ENCODE measurements at places on chromosomes 2 and 18. TPM values are rescaled to one million over a fixed set of nuclear protein-coding genes. Genes with fewer than 3 reads are reported as not detected.

- DNase-seq: no peak
These were observed 68.9 kb upstream of the DNER start for GRCh38 chr2:229783108-229783721.

The NPHP1 gene
- total RNA-seq: 6.2 TPM

The SIGLEC15 gene
- 4.2 TPM for total RNA-seq

DNA sequence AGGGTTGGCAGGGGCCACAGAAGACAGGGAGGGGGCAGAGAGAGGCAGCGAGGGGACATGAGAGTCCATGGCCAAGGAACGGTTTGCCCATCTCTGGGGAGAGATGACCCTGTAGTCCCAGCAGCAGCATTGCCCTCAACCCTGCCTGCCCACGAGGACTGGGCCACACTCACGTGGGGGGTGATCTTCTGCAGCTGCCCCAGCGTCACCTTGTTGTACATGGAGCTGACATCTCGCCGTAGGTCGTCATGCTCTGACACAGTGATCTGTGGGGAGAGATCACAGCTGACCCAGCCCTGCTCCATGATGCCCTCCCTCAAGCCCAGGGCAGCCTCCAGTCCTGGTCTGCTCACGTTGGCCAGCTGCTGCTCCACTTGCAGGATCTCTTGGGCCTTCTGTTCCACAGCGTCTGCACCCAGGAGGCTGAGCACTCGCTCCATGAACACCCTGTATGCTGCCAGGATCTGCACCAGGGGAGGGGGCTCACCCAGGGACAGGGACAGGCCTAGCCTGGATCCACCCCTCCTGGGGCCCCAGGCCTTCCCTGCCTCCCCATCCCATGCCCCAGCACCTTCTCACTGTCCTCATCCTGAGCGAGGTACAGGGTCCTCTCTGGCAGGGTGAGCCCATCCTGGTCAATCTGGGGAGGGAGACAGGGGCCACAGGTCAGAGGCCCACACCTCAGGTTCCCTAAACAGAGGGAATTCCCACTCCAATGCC lies 2.8 kb downstream of the ECEL1 start:
- no peak for DNase-seq

DNA sequence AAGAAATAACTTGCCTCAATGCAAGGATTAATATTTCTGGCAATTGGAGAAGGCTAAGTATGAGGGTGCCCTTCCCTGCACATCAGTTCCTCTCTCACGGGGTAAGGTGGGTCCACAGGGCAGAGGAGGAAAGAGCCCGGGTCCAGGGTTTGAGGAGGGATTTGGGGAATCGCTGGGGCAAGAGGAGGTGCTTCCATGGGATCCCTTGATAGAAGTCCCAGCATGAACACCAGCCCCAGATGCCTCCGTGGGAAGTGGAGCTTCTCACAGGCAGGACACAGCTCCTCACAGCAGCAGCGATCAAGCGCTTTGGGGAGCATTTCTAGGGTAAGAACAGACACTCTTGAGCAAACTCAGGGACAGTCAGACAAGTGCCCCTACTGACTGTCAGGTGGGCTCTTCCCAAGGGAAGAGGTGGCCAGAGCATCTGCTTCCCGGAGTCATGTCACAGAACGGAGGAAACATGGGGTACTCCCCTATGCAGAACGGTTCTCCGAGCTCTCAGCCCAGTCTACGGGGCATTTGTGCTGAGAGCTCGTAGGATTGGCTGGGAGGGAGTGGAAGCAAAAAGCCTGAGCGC lies 218.9 kb upstream of the ARL4C start:
- no peak for DNase-seq

DNA sequence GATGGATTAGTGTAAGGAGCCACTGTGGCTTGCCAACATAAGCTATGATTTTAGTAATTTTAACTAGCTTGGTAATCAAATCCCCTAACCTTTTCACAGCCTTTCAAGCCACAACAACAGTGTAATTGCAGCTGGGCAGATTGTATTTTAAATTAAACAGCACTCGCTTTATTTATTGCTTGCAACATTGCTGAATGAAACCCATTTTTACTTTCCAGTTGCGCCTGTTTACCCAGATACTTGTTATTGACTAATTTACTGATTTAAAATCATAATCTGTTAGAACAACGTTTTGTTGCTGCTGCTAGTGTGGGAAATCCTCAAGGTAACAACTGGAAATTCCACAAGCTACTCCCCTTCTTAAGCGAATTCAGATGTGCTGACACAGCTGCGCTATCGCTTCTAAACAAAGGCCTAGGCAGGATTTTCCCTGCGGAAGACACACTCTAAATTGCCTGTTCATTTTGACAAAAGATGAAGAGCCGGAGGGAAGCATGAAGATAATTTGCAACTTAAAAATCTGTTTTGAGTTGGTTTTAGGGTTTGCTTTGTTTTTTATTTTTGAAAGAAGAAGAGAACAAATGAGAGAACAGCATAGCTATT lies 283.9 kb downstream of the ALPK2 start:
- no peak for DNase-seq

- no peak for DNase-seq
These were observed 713.4 kb downstream of the LRRTM4 start for GRCh38 chr2:76808732-76809131.

GRCh38 chr2:203104273-203104672 lies 89.6 kb downstream of the NBEAL1 start:
- no peak for DNase-seq

Data from cardiac muscle cell (in vitro differentiated cells and primary cell).